ENCODE measurements at places on chromosomes 2 and 18.

- DNase-seq = no peak
Observed at GRCh38 chr2:206341396-206341795, 66.9 kb downstream of the ZDBF2 start.

- DNase-seq = no peak
Observed at GRCh38 chr2:42133771-42134195, 35.4 kb upstream of the EML4 start.

DNA sequence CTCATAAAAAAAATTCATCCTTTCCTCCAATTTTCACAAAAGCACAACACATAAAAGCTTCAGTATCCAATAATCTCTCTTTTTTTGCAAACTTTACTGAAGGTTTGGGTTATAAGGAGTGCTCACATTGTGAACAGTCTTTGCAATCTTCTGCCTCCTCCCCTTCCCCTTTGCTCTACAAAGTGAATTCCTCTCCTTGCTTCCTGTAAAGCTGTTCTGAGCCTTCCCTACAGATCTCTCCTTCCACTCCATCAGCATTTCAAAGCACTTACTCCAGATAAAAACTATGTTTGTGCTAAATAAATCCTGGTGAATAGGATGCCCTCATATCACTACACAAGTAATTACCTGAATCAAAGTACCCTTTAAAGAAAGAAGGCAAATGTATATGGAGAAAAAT, 4.6 kb upstream of the PDK1 start:
- no peak for DNase-seq

- peak; percentile 39 for DNase-seq
Observed at GRCh38 chr2:166090346-166090745, 37.5 kb downstream of the SCN1A start.

- DNase-seq = no peak
Observed at GRCh38 chr2:225465827-225466226, 66.3 kb downstream of the NYAP2 start.

- no peak for DNase-seq
Observed at GRCh38 chr2:135829378-135830135, 7.4 kb downstream of the LCT start.

GRCh38 chr2:239500574-239501550, 100.0 kb upstream of the HDAC4 start:
- no peak for DNase-seq

GRCh38 chr2:134736167-134736880, 17.5 kb upstream of the TMEM163 start:
- peak; percentile 47 for DNase-seq

GRCh38 chr2:47486841-47487497, 84.0 kb downstream of the MSH2 start:
- DNase-seq = no peak

DNA sequence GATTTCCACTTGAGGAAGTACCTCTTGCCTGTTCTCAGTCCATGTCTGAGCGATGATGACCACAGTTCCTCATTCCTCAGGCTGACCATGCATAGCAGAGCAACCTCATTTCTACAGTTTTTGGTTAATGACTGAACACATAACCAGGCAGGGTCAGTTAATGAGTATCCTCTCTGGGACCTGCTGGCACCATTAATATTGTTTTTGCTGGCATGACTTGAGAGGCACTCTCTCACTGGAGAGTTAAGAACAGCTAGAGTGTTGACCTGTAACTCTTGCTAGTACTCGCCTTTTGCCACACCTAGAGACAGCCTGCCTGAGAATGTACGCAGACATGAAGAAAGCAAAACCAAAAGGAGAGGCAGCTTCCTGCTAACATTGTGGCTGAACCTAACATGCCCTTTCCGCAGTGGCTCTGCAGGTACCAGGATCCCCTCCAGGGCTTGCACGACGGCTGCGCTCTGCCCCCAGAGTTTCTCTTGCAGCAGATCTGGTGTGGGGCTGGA, 23.9 kb downstream of the PECR start:
- DNase-seq = peak; percentile 70

DNA sequence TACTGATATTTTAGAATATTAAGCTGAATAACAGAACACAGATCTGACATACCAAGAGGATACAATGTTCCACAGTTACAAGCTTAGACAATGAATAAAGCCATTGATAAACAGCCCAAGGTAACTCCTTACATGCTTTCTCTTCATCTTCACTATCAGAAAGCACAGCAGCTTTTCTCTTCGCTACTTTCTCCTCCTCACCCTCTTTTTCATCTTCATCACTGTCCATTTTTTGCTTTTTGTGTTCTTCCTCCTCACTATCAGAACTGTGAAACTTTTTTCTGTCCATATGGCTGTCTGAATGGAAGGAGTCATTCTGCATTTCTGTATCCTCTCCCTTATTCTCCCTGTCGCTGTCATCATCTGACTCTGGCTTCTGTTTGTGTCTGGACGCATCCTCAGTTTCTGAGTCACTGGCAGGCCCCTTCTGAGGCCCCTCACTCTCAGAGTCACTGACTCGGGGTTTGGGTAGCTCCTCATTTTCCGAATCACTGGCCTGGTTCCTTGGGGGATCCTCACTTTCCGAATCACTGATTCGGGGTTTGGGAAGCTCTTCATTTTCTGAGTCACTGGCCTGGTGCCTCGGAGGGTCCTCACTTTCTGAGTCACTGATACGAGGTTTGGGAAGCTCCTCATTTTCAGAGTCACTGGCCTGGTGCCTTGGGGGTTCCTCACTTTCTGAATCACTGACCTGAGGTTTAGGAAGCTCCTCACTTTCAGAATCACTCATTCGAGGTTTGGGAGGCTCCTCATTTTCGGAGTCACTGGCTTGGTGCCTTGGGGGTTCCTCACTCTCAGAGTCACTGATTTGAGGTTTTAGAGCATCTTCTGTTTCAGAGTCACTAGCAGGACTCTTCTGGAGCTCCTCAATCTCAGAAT, 21.5 kb downstream of the IWS1 start:
- DNase-seq = peak; percentile 70

GRCh38 chr2:2586931-2587330, 255.9 kb upstream of the MYT1L start:
- DNase-seq = no peak

DNA sequence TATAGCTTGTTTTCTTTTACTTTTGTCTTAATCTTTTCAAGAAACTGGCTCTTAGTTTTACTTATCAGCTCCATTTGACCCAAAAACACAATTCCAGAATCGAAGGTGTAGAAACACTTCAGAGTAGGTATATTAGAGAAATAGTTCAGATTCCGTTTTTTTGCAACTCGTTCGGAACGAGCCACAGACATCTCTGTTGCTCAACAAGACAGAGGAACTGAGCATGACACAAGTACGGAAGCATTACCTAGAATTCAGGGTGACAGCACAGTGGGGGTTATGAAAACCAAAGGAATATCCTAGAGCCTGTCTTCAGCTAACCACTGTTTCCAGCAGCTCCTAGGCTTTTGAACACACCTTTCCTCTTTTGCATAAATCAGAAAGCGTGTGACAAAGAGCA, 5.0 kb downstream of the HRH4 start:
- DNase-seq = no peak

DNA sequence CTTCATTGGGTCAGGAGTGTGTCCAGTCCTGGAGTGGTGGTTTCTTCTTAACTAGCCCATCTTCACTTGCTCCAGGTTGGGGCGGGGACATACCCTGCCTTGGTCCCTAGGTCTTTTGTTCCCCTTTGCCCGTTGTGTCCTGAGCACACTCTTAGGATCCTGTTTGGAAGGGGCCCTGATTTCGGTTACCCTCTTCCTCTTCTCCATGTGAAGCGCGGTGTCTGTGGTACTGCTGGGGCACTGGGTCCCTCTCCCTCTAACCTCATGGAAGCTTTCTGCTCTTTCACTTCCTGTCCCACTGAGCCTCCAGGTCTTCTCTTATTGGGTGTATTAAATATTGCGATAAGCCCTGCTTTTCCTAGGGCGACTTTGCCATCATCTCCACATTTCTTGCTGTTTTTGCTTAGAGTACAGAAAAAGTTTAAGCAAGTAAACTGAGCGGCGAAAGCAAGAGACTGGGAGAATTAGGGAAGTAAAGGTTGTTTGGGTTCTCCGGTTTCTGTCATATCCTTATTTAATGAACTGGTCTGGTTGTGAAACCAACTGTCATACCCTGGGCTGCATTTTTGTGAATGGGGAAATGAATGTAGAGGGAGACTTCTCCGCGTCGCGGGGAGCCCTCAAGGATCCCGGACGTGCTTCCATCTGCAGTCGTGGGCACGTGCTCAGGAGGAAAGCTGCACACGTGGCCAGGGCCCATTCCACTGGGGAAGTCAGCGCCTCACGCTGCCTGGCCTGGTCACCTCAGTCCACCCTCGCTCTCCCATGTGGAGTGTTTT, 73.8 kb upstream of the B3GNT7 start:
- no peak for DNase-seq

Measured in GM23248 (cell line).